Body of pancreas (tissue), 4 donors: ENCODE measurements at places on chromosomes 1 and 21.

GRCh38 chr1:35587736-35588135, 14.6 kb downstream of the TFAP2E start:
- DNase-seq: no peak

GRCh38 chr1:178102218-178102617, 8.3 kb downstream of the RASAL2 start:
- no peak for DNase-seq

DNA sequence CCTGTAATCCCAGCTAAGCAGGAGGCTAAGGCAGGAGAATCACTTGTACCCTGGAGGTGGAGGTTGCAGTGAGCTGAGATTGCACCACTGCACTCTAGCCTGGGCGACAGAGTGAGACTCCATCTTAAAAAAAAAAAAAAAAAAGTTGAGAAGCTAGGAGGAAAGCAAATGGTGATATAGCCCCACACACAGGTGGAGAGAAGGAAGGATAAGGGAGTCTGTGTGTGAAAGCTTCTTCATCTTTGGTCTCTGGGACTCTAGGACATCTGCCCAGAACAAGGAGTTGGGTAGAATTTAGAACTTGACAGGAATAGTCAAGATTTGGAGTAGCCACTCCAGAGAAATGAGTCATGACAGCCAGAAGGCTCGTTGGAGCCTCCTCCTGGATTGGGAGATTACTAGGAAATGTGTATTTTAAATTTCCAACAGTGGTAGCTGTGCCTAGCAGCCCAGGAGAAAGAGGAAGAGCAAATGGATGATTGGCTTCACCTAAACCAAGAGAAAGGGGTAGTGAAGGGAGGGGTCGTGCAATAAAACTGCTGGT, 19.9 kb downstream of the NPL start:
- no peak for DNase-seq

DNA sequence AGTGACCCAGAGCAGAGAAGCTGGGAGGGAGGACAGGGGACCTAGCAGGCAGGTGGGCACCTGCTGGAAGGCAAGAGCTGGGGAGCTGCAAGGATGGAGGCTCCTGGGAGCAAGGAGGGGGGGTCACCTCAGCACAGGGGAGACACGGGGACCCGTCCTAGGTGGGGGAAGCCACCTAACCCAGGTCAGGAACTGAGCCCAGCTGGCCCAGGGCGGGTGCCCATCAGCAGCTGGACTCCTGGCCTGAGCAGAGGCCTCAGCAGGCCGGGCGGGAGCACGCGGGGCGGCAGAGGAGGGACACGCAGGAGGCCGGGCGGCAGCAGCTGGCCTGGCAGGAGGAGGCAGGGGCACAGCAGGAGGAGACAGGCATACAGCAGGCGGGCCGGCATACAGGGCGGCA, 949 bp downstream of the KRTAP10-1 start:
- DNase-seq: peak; percentile 8

GRCh38 chr1:174877208-174877673, 122.5 kb upstream of the CACYBP start:
- DNase-seq: peak; percentile 65
